ENCODE measurements at places on chromosomes 5 and 9.

DNA sequence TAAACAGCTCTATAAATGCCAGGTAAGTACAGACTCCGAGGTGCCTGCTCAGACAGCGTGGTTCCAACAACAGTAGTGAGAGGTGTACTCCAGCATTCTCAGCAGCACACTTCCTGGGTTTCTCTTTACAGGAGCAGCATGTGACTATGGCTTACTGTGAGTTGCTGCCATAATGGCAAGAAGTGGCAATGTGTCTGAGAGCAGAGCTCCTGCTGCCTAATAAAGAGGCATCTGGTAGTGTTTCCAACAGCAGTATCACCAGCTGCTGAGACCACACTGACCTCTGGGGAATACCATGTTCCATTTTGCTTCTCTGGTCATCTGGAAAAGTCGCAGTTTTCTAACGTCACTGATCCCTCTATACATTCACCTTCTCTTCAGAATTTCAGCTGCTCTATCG lies 398.2 kb downstream of the SLCO4C1 start:
- no peak for DNase-seq

GRCh38 chr5:149432911-149433401 lies 53.9 kb upstream of the IL17B start:
- DNase-seq, result no peak

GRCh38 chr5:128535251-128535650 lies 2.8 kb downstream of the FBN2 start:
- no peak for DNase-seq

DNA sequence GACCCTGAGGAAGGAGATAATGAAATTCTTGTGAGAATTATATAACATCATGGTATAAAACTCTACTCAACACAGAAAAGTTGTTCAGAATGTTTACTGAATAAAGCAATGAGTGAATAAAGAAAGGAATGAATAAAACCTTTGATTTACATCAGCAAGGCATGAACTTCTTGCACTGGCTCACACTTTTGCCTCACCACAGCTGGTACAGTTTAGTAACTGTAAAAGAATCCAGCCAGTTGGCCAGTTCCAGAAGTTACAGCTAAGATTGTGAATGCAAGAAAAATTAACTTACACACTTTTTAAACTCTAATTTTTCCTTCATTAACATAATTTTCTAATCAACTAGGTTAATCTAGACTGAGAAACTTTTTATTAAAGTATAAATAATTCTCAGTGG lies 490.9 kb downstream of the NFIB start:
- no peak for DNase-seq

DNA sequence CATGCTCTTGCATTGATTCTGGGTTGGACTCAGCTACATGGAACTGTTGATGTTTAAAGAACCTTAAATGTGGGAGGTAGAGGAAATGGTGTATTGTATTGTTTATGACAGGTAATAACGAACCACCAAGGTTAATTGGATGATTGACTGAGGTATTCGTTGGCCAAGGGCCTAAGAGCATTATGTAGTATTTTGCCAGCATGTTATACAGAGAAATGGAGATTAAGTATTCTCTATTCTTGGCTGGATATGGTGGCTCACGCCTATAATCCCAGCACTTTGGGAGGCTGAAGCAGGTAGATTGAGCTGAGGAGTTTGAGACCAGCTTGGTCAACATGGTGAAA lies 59.0 kb upstream of the CDK20 start:
- DNase-seq, result no peak

DNA sequence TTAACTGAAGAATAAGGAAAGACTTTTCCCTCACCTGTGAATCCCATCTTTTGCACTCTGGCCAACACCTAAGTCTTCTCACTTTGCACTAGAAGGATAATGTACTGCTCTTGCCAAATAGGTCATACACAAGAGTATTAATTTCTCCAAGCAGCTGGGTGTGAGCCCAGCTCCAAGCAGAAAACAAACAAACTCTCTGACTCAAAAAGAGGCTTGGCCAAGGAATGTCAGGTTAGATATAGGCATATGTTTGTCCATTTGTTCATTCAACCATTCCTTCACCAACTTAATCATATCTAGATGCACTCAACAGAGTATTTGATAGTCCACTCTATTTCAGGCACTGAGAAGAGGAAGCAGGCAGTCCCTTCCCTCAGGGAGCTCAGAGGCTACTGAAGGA lies 84.4 kb downstream of the HTR4 start:
- DNase-seq, result no peak
